Esophagus muscularis mucosa (tissue), 4 donors: ENCODE measurements at places on chromosomes 4 and X. TPM values are rescaled to one million over a fixed set of nuclear protein-coding genes. Genes with fewer than 3 reads are reported as not detected.

ABHD18 gene
- 8.8 TPM for total RNA-seq

- no peak for DNase-seq
These were observed 118.1 kb upstream of the PRR32 start for GRCh38 chrX:126701380-126701779.

GRCh38 chr4:77430847-77431246 lies 174.8 kb upstream of the CXCL13 start:
- no peak for DNase-seq

DNA sequence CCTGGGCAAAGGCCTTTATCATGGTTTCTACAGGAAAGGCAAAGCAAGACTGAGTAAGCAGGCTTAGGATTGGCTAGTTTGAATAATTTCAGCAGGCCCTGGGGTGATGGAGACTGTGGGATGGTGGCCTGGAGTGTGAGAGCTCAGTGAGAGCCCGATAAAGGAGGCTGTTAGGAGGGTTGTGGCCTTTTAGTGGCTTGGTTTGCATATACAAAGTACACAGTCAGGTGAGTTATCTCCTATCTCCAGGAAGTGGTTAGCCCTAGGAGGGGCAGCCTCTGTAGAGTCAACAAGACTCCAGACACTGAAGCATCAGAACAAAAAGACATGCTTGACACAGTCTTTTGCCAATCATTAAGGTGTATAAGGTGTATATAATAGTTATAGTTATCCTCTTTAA lies 157.2 kb downstream of the CFAP299 start:
- DNase-seq = no peak

EMCN gene
- 13.4 TPM for total RNA-seq

GRCh38 chr4:45472490-45472889 lies 651.4 kb downstream of the GABRG1 start:
- DNase-seq = no peak

GAGE1 gene
- total RNA-seq = not detected

- no peak for DNase-seq
These were observed 10.8 kb upstream of the ARX start for GRCh38 chrX:25026576-25026975.
